NCI-H2081 (cell line): ENCODE measurements at places on chromosomes 1 and 21.

GRCh38 chr1:161838362-161838761, 72.2 kb downstream of the ATF6 start:
- no peak for DNase-seq

DNA sequence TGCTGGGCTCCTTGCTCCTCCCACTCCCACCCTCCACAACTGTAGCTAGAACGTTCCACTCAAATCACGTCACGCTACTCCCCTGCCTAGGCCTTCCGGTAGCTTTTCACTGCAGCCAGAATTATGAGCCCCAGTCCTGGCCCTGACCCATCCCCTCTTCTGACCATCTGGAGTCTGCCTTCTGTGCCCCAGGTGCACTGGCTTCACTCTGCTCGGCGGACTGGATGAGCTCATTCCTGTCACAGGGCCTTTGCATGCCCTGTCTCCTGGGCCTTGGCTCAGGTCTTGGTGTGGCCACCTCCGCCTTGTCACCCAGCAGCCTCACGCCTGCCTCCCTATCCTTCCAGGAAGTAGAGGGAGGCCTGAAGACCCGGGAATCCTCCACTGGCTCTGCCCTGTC, 62.5 kb upstream of the ACTL8 start:
- no peak for DNase-seq

GRCh38 chr1:213268221-213268620, 217.2 kb downstream of the RPS6KC1 start:
- DNase-seq = no peak

- no peak for DNase-seq
Observed at GRCh38 chr1:92708368-92708950, 76.4 kb downstream of the EVI5 start.

GRCh38 chr1:39436842-39437241, 54.6 kb upstream of the BMP8A start:
- DNase-seq = no peak

DNA sequence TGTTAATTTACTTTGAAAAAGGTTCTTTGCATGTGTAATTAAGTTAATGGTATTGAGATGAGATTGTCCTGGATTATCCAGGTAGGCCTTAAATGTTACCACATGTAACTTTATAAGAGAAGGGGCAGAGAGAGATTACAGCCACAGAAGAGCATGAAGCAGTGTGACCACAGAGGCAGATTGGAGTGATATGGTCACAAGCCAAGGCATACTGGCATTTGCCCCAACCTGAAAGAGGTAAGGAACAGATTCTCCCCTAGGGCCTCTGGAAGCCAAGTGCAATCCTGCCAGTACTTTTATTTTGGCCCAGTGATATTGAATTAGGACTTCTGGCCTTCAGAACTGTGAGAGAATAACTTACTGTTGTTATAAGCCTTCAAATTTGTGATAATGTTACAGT, 23.0 kb downstream of the RNF2 start:
- DNase-seq = no peak
